ENCODE measurements at places on chromosomes 1 and 21.

DNA sequence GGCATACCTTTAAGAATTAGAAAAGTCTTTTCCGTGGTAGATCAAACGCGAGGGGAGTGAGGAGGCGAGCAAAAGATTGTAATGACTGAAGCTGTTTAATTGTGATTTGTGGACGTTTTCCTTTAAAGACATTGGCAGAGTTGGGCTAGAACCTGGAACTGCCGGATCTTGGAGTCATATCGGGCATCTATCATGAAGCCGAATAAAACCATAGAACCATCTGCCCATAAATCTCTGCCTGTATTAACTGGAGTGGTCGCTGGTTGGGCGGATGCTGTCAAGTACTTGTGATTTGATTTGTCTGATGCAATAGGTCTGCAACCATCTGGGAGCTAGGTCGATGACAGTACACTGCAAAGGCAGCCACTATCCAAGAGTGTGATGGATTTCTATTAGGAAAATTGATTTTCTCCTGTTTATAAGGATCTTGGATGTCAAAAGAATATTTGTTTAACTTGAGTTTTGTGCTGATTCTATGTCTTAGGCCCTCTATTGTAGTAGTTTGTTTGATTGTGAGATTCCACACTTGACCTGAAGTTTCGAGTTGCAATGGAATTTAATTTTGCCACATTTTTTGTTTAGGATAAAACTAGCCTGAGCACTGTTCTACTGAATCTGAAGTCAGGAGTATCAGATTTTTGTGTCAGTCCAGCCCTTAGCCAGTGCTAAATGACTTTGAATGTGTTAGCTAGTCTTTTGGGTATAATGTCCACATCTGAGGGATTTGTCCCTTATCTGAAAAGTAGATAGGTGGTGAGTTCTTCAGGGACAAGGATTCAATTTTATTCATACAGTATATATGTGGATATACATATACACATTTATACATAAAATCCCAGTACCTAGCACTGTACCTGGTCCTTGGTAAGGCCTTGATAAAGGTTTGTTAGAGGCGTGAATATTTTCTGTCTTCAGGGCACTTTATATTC, 1.2 kb downstream of the SARS1 start:
- DNase-seq = no peak

DNA sequence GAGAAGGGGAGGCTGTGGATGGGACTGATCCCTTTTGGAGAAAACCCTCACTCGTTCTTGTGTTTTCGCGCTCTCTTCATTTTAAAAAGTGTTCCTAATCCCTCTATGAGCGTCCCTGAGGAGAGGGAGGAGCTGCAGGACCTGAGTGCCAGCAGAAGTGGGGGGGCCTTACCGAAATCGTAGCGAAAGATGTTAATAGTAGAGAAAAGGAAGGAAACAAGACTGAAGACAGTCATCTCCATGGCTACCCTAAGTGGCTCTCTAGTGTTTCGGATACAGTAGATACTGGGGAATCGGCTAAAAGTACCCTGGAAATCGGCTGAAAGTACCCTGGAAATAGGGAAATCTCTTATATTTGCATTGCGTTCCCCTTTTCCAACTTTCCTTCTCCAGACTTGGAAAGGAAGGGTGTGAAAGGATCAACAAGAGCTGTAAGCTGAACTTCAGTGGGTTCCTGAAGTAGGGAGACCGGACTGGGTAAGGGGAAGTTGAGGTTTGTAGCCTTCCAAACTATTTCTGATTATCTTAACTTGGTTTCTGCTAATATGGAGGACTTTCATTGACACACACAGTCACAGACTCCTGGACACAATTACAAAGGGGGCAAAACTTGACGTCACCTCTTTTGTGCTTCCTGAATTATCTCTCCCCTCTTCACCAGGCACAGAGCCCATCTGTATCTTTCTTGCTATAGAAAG, 486 bp upstream of the DSTYK start:
- no peak for DNase-seq

GRCh38 chr1:29259802-29260441, 23.6 kb downstream of the PTPRU start:
- no peak for DNase-seq

GRCh38 chr1:229034342-229034741, 236.6 kb upstream of the RAB4A start:
- no peak for DNase-seq

GRCh38 chr1:29488794-29489311, 252.5 kb downstream of the PTPRU start:
- DNase-seq = no peak

DNA sequence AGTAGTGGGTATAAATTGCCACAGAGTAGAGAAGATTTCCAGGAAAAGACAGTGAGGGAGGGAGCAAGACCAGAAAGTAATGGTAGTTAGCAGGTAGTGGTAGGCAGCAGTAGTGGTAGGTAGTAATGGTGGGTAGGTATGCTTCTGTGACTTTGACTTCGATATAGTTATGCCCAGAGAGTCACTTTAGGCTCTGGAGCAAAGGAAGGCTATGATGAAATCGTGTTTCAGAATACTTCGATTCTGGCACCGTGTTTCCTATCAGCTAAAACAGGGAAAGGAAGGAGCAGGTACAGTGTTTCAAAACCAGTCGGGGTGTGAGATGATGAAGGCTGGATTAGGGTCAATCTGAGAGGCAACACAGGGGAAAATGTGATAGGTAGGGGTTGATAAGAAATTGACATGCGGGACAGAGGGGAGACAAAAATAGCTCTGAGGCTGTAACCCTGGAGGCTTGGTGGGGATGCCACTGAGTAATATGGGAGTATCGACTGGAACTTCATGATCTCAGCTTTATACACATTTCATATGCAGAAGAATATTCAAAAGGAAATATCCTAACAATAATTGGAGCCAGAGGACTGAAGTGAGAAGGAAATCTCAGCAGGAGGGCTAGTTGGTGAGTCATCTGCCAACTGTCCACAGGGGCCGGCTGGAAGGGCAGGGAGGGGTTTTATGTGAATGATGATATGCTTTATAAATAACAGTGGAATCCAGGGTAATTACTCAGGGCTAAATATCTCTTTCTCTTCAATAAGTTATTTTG, 25.2 kb upstream of the TRIM45 start:
- no peak for DNase-seq

DNA sequence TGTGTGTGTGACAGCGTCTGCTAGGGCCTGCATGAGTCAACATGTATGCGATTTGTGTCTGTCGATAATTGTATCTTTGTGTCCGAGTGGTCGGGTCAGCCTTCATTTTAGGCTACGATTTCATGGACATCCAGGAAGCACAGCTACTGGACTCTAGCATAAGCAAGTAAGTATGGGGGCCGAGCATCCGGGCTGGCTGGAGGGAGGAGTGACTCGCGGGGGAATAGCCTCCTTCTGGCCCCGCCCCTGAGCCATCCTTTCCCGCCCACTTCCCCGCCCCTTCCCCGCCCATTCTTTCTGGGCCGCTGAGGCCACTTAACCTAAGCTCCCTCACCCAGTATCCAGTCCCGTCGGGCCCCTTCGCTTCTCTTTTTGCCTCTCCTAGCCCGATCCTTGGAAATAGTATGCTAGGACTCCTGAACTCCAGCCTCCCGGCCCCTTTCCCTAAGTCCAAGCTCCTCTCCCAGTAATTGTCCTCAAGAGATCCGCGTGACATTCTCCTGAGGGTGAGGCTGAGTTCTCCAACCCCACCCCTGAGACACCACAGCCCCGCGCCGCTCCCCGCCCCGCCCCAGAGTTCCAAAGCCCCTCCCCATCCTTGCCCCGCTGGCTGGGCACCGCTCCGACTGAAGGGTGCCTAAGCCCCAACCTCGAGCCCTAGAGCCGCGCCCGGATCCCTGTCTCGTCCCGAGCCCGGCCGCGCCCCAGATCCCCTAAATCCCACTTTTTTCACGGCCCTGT, 1.2 kb downstream of the MAP3K6 start:
- peak; percentile 76 for DNase-seq

DNA sequence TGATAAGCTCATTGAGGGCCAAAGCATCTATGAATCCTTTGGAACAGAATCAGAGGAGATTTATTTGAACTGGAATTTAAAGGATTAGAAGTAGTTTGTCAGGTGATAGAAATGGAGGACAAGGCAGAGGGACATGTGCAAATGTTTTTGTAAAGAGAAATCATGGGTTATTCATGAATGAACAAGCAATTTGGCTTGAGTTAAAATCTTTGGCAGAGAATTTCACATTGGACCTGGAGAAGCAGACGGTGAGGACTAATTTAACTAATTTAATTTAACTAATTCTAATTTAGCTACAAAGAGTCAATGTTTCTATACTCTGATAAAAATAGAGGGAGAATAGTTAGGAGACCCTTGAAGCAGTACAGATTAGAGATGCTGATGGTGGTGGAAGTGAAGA, 36.3 kb downstream of the SNX7 start:
- no peak for DNase-seq

- no peak for DNase-seq
These were observed 60.9 kb upstream of the RASAL2 start for GRCh38 chr1:178033019-178033418.

DNA sequence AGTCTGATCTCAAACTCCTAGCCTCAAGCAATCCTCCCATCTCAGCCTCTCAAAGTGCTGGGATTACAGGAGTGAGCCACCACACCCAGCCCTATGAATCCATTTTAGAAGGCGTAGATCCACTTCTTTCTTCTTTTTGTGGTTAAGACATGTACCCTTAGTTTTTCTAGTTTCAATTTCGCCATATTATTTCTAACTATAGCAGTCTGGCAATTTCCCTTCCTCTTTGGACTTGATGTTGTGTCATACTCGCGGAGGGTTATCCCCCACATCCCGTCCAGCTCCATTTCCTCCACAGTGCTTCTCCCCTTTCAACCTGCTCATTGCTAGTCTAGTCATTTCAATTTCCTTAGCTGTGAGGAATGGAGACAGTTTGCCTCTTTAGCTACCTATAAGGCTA, 5.2 kb upstream of the LRRC8D start:
- no peak for DNase-seq

DNA sequence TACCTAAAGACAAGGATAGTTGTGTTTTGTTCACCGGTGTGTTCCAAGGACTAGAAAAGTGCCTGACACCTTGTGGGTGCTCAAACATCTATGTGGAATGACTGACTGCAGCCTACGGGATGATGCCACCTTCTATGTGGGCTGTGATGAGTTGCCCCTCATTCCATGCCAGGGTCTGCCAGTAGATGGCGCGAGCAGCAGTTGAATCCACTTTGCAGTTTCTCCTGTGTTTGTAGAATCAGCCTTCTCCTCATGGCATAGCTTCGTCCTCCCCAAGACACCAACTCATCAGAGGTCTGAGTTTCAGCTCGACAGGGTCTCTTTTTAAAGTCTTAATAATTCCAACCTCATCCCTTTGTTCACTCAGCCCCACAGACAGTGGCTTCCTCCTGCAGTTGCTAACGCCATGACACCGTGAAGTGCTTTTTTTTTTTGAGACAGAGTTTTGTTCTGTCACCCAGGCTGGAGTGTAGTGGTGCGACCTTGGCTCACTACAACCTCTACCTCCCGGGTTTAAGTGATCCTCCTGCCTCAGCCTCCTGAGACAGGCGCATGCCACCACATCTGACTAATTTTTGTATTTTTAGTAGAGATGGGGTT, 133.7 kb downstream of the CAPN8 start:
- DNase-seq = peak; percentile 62

DNA sequence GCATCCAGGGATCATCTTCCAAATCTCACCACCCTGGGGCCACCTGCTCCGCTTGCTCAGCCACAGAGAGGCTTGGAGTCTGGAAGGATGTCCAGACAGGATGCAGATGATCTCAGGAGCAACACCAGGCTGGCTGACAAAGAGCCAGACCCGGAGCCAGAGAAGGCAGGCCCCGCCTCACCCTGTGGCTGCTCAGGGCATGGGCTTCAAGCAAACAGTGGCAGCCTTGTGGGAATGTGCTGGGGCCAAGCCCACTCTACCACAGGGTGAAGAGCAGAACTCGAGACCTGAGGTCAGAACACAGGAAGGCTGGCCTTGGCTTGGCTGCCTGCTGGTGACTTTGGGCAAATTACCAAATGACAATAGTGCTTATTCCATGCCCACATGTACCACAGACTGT, 45.5 kb downstream of the MRPL37 start:
- no peak for DNase-seq

GRCh38 chr1:70042090-70042731, 163.2 kb downstream of the LRRC40 start:
- no peak for DNase-seq

DNA sequence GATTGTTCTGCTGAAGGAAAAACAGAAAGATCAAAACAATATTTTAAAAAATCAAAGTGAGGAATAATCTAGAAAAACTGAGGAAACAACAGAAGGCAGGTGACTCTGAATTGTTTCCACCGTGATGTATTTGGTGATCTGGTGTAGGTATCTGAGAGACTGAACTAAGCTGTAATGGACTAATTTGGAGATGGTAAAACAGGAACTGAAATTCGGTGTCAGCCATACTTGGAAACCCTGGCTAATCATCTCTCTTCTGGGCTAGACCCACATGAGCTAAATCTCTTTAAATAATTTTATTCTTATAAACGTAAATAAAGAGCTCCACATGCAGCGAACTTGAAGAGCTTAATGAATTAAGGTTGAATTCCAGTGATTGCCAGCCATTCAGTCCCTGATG, 1226.1 kb downstream of the NCAM2 start:
- no peak for DNase-seq

- no peak for DNase-seq
These were observed 90.7 kb downstream of the MRPL37 start for GRCh38 chr1:54290506-54291184.

DNA sequence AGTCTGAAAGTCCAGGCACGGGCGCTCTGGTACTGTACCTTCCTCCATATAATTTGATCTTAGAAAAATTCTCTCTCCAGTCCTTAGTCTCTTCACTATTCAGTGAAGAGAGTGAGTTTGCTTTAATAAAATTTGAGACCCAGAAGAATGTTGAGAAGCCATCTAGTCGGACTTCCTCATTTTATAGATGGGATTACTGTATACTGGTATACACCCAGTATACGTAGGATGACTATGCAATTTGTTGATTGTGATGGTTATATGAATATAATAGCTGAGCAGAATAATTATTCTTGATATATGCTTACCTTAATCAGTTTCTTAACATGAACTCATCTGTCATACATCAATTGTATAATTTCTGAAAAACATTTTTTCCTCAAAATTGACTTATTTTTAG, 328.0 kb upstream of the B3GALT2 start:
- DNase-seq = no peak

GRCh38 chr1:6602669-6603237, at the start of gene KLHL21:
KLHL21 (minus strand) TSS chr1:6602869; CDS start chr1:6602817, 52 bp downstream.
- peak; percentile 74 for DNase-seq

- DNase-seq = no peak
These were observed 10.9 kb downstream of the EXO5 start for GRCh38 chr1:40519517-40519916.

GRCh38 chr1:183514235-183514634, 41.9 kb downstream of the SMG7 start:
- no peak for DNase-seq

GRCh38 chr1:55813618-55814017, 598.5 kb upstream of the USP24 start:
- no peak for DNase-seq
